Bone marrow (tissue), 2 donors: ENCODE measurements at places on chromosomes 11 and 22.

GRCh38 chr22:48888466-48889208 lies 939.0 kb downstream of the BRD1 start:
- DNase-seq, result no peak

- DNase-seq, result no peak
These were observed 481.0 kb downstream of the SOX6 start for GRCh38 chr11:15875393-15875792.

DNA sequence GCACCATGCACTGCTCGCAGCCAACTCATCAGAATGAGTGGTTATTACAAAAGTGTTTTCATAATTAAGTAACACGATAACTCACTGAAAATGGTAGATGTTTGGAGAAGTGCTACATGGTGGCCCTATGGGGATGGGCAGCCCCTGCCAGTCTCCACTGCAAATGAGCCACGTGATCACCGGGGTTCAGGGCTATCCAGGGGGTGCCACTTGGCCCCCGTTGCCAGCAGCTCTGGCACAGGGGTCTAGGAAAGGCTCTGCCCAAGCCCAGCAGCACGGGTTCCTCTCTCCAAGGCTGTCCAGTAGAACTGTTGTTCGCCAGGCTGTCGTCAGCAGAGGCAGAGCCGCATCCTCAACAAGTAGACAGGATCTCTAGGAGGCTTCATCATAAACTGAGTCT lies 382.1 kb upstream of the B3GAT1 start:
- no peak for DNase-seq

- DNase-seq, result no peak
These were observed 346.0 kb downstream of the BUD13 start for GRCh38 chr11:116426761-116427160.

- DNase-seq, result no peak
These were observed 1.6 kb downstream of the SUN2 start for GRCh38 chr22:38753948-38754750.
